ENCODE measurements at places on chromosomes 2 and 18.

DNA sequence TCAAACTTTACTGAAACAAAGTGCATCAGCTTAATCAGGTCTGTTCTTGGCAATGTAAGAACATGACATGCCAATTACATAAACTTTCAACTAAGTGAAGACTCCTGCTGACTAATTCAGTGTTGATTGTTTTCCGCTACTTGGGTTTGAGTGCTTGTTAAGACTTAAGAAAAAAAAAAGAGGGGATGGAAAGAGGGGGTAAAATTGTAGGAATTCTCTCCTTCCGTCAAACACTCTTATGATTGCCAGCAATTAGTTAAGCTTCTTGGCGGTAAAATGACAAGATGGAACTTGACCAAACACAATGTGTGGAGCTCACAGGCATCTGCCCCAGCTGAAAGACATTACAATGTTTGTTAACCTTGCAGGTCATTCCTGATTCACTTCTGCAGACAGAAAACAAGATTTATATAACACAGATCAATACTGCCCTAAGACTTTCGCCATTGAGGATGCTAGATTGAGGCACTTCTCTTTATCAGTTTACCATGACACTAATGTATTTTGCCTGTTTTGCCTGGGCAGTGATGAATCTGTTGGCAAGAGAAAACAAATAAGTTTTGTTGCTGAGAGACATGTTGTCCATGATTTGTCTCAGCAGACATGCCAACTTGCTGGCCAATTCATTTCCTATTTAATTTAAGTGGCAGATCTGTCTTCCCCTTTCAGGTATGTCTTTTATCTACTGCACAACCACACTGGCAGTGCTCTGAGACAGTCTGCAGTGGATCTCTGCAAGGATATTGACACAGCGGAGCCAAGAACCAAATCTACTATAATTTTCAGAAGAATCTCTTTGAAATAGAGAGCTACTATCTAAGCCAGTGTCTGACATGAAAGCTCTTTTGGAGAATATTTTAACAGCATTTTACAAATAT lies 410.0 kb upstream of the KCNH7 start:
- no peak for DNase-seq

DNA sequence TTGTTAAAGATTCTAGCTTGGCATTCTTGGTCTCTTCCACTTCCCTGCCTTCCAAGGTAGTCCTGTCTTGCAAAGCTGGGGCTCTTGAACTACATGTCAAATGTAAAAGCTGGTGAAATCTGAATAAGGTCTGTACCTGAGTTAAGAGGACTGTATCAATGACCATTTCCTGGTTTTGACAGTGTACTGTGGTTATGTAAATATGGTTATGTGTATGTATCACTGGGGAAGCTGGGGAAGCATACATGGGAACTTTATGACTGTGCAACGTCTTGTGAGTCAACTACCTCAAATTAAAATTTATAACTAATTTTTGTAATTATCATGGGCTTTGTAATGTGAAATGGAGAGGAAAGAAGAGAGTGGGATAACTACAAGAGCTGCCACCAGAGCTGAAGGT lies 81.7 kb downstream of the COL4A4 start:
- no peak for DNase-seq

DNA sequence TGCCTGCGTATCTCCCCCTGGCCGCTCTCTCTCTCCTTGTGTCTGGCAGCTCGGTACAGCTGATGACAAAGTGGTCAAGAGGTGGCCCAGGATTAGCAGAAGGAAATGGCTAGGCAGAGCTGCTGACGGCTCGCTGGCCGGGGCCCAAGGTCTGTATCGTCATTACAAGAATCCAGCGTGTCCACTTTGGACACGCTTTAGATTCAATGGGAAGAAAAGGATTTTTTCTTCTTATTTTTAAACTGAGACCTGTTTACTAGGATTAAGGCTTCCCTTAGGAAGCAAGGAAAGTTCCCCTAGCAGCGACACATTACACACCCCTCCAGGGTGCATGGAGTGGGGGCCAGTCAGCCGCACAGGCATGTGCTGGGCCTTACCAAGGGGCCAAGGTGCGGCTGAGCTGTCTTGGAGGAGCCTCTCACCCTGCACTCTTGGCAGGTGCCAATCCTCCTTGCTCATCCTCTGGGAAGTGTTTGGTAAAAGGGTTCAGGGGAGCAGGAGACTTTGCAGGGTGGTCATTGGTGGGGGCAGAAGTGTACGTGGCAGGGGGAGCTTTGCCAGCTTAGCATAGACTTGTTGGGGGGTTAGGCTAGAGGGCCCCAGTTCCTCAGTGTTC lies 76.8 kb downstream of the POLR1A start:
- no peak for DNase-seq

GRCh38 chr2:175468431-175469098 lies 287.1 kb upstream of the ATP5MC3 start:
- DNase-seq, result no peak
